ENCODE measurements at places on chromosomes 7 and 10.

DNA sequence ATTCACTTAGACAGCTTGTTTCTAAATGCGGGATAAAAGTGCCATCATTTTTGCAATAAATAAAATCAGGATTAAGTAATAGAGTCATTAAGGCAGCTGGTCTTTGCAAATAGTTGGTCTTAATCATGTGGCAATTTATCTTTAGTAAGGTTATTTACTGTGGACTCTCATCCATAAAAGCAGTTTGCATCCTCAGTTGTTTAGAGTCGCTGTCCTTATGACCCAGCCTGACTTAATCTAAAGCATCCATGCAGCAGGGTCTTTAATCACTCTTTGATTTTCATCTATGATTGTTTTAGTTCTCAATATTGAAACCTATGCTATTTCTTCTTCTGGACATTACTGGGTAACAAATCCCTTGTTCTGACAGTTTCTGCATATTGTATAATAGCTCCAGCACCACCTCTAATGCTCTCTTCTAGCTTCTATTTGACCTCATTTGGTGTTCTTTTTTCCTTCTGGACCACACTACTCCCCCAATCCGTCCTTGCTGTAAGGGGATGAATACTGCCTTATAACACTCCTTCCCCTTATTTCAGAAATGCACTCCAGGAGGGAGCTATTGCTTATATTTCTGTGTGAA, 95.0 kb downstream of the CD36 start:
- DNase-seq, result no peak

GRCh38 chr7:18770154-18770811, 274.7 kb downstream of the HDAC9 start:
- DNase-seq, result peak; percentile 6

GRCh38 chr10:68684413-68684812, 36.6 kb upstream of the CCAR1 start:
- no peak for DNase-seq

GRCh38 chr7:50142425-50143017, 49.5 kb upstream of the ZPBP start:
- no peak for DNase-seq

DNA sequence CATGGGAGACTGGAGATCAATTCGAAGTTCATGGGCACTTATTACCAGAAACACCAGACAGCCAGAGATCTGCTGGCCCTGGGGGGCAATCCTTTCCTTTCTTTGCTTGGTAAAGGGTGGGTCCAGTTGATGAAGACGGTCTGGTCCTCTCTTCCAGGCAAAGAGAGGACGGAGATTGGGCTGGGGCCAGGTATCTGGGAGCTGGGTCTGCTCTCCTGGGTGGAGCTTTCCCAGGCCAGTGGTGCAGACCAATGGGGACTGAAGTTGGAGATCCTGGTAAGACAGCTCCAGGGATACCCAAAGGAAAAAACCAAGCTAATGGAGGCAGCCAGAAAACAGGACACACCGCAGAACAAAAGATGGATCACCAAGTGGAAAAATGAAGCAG, 18.3 kb downstream of the NOD1 start:
- DNase-seq, result no peak

- DNase-seq, result no peak
These were observed 644.4 kb downstream of the GRM8 start for GRCh38 chr7:126608339-126608776.

GRCh38 chr7:92588561-92588960, 1.6 kb downstream of the FAM133B start:
- no peak for DNase-seq

GRCh38 chr7:105877736-105878135, 1.3 kb upstream of the ATXN7L1 start:
- DNase-seq, result no peak

- DNase-seq, result no peak
These were observed 44.7 kb upstream of the GPR26 start for GRCh38 chr10:123621492-123621891.

DNA sequence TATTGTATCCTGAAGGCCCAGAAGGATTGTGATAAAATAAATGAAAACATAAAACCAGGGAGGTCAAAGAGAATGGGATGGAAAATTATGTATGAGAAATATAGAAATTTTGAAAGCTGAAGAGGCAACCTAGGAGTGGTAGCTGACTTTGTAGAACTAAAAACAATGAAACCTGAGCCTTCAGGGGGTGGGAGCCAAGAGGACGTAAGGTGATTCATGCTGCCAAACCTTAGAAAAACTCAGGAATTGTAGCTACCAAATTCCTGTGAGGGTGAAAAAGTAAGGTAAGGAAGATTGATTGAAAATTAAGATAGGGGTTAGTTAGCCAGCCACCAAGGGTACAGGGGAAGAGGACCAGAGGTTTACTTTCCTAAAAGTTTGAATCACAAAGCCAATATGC, 213.2 kb downstream of the KCND2 start:
- DNase-seq, result no peak

- peak; percentile 26 for DNase-seq
These were observed 57.1 kb downstream of the BPGM start for GRCh38 chr7:134703782-134704181.

DNA sequence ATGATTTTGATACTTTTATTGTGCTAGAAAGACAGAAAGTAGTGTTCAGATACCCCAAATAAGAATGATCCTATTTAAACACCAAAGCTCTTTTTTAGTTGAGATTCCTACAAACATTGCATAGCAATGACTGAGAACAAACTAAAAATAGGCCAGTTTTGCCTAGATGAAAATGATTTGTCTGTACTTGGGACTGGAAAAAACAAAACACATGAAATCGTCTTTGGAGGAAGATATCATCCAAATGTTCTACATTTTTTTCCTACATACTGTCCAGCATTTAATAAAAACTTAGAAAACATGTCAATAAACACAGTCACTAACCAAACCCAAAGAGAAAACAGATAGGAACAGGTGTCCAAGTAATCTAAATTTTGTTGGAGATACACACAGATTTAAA, 111.6 kb upstream of the MEOX2 start:
- DNase-seq, result no peak

DNA sequence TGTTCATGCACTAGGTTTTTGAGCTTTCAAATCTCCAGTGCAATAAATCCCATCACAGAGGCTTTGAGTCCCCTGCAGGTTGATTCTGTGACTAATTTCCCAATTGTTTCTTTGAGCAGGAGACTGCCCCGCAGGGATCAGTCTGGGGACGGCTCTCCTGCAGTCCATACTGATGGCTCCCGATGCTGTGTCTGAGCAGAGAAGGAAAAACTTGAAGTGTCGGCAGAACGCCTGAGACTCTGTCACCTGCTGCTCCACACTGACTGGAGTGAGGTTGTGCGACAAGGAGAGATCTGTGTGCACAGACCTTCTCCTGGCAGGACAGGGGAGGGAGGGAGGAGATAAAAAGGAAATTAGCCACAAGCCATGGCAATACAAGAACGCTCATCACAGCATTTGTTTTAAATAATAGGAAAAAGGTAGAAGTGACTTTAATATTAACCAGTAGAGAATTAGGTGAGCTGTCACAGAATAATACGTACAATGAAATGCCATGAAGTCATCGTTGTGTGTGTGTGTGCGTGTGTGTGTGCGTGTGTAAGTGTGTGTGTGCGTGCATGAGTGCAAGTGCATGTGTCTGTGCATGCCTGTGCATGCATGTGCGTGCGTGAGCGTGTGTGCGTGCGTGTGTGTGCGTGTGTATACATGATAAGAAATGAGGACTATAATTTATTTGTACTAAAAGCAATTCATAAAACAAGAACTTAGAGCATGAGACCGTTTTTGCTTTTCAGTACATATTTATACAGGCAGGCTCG, 38.2 kb downstream of the HTR5A start:
- peak; percentile 61 for DNase-seq

DNA sequence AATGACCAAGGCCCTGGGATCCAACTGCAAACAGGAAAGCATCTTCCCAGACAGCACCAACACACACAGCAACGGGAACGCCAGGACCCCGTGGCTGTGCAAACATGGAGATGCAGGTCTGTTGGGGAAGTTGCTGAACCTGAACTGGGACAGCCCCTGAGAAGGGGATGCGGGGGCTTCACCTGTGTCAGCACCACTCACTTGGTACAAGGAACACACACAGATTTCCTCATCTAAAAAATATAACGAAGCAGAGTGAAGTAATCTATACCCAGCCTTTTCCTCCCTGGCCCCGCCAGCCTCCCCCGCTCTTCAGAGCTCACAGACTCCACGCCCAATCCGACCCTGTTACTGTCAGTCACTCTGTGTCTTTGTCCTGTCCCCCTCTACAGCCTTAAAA, 93.0 kb downstream of the PTPRN2 start:
- no peak for DNase-seq

DNA sequence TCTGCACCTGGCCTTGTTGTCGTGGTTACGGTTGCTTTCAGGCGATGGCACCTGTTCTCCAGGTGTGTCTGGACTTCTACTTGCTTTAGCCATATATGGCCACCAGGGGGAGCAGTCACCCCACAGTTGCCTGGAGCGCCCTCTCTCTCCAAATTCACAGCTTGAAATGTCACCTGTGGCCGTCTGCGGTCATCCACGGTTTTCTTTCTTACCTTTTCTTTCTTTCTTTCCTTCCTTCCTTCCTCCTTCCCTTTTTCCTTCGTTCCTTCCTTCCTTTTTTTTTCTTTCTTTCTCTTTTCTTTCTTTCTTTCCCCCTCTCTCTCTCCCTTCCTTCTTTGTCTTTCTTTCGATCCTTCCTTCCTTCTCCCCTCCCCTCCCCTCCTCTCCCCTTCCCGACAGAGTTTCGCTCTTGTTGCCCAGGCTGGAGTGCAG, 150.5 kb upstream of the VKORC1L1 start:
- DNase-seq, result peak; percentile 54
